ENCODE measurements at places on chromosomes 3 and 15.

DNA sequence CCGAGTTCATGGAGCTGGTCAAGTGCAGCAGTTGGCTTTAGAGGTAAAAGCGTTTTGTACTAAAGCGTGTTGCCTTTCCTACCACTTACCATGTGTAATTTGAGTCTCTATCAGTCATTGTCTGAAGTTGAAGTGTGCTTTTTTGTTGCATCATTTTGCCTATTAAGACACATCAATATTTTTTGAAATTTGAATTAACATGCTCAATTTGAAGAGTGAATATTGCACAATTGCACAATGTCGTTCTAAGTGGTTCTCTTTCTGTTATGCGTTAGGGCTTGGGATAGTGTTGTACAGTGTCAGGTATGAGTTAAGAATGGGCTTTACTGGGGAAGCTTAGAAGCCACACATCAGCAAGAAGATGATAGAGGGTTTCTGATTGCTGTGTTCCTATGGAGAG, 84.0 kb upstream of the ACKR4 start:
- no peak for DNase-seq

DNA sequence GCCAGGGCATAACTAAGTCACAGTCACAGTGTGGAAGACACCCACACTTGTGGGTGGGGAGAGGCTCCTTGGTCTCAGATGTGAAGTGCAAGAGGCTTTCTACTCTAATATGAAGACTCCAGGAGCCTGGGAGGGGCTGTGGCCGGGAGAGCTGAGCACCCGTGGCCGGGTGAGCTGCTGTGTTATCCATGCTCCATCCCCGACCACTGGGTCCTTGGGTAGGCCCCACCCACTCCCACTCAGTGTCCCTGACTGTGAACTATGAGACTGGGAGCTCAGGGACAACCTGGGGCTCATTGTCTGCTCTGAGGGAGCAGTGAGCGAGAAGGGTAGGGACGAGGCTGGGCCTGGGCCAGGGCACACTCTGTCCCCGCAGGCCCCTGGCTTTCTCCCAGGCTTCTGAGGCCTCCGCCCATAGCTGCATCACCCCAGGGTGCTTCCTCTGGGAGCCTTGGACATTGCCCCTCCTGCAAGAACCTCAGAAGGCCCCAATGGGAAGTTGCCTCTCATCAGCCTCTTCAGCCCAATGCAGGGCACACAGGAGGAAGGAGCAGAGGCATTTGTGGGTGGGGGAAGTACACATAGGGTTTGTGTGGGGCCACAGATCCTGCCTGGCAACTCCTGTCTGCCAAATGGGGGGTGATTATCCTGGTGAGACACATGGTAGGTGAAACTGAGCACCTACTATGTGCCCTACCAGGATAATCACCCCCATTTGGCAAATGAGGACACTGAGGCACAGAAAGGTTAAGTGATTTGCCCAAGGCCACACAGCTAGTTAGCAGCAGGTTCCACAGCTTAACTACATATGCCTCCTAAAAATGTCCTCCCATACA, 2.4 kb downstream of the ANPEP start:
- DNase-seq = no peak

DNA sequence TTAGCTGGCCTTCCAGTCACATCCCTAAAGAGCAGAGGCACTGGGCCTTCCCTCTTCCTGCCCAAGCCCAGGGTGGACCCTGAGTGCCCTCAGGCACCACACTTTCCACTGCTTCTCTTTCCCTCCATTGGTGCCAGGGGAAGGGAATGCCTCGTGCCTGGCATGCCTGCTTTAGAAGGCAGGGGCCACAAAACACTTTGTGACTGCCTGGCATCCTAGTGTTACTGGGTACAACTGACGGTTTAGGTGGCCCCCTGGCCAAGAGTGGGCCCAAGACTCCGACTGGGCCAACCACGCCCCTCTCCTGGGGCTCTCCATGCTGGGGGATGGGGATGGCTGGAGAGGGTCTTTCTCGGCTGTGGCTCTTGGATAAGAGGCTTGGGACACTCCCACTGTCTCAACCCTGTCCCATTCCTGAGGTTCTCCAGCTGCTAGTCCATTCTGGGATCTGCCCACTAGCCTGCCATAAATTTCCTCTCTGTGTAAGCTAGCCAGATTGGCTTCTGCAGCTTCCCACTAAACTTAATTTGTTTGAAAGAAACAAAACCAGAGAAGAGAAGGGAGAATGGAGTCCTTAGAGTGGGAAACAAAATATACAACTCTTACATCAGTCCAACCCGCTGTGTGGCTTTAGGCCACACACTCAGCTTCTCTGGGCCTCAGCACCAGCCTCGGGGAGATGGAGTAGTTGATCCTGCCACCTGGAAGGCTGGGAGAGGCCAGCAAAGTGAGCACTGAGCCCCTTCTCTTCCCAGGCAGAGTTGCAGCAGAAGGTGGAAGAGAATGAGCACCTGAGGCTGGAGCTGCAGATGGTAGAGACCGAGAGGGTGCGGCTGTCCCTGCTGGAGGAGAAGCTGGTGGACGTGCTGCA, 24.1 kb upstream of the GP9 start:
- no peak for DNase-seq

DNA sequence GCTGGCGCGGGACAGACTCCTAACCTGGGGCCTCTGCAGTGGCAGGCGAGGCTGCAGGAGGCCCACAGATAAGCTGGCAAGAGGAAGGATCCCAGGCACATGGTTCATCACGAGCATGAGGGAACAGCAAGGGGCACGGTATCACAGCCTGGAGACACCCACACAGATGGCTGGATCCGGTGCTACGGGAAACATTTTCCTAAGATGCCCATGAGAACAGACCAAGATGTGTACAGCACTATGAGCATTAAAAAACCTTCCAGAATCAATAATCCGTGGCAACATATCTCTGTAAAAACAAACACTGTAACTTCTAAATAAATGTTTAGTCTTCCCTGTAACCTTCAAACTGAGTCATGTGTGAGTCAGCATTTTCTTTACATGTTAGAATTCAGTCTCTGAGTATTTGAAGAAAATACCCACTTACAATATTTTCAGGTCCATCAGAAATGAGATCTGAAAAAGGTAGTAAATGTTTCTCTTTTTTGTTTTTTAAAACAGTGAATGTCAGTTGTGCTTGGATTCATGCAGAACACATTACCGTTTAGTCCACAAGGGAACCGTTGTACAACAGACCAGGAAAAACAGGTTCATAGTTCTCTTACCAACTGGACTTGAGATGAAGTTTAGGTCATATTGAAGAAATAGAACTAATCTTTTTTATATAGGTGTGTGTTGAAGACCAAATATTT, 75.9 kb downstream of the BOC start:
- DNase-seq = no peak
